ENCODE measurements at places on chromosomes 13 and 19. TPM values are rescaled to one million over a fixed set of nuclear protein-coding genes. Genes with fewer than 3 reads are reported as not detected.

Gene GIPR
- total RNA-seq: not detected

Gene DHDH
- 0.68 TPM for total RNA-seq

Gene C1QTNF9B
- not detected for total RNA-seq

Gene PTH2
- total RNA-seq: not detected

Gene NUP58
- total RNA-seq: 24.9 TPM

All from pericardium fibroblast (primary cell).